Stimulated activated CD4-positive, alpha-beta T cell treated with anti-CD3 and anti-CD28 coated beads, Interleukin-2, amount 100 ng/mL, for 4 hours (primary cell): ENCODE measurements at places on chromosomes 13 and 19.

- no peak for DNase-seq
These were observed 11.7 kb downstream of the RFX2 start for GRCh38 chr19:6098574-6098973.

GRCh38 chr13:58025821-58026220 lies 394.3 kb downstream of the PCDH17 start:
- no peak for DNase-seq

- DNase-seq: no peak
These were observed 10.3 kb downstream of the TBCB start for GRCh38 chr19:36125557-36125956.

GRCh38 chr13:56351041-56351440 lies 789.7 kb upstream of the PRR20A start:
- DNase-seq: no peak

- no peak for DNase-seq
These were observed 261.4 kb upstream of the RXFP2 start for GRCh38 chr13:31477961-31478360.

- peak; percentile 54 for DNase-seq
These were observed 30.7 kb upstream of the ZNF429 start for GRCh38 chr19:21474671-21475181.

GRCh38 chr19:18221815-18222725 lies 4.2 kb downstream of the PDE4C start:
- no peak for DNase-seq

DNA sequence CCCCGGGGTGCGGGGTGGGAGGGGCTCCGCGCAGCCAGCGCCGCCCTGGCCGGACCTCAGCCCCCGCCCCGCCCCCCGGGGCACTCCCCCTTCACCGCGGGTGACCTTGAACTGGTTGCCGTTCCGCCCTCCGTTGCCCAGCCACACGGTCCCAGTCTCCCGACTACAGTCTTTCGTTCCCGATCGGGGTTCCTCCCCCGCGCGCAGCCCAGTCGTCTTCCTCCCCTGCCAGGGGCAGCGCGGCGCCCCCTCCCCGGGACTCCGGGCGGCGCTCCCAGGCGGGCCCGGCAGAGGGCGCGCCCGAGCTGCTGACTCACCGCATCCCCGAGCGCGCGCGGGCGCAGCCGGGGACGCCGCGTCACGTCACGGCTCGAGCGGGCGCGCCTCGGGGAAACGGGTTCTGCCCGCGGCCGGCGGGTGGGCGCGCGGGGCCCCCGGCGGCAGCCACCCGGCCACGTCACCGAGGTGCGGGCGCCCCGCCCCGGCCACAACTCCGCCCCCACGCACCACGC lies 459 bp downstream of the MIDN start:
- DNase-seq: peak; percentile 83

DNA sequence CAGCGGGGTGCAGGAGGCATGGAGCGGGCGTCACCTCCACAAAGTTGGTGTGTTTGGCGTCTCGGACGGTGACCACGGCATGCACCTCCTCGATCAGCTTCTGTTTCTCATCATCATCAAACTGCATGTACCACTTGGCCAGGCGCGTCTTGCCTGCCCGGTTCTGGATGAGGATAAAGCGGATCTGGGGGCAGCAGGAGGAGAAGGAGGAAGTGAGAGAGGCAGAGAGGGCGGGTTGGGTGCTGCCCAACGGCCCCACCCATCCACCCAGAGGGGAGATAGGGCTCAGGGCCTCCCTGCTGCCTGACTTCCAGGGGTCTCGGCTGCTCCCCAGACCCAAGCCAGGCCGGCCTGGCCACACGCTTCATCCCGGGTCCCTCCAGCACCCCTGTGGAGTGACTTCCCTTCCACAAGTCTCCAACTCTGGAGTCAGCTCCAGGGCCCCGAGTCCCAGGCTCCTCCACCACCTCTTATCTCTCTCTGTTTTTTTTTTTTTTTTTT lies 4.6 kb downstream of the AP2S1 start:
- DNase-seq: no peak

DNA sequence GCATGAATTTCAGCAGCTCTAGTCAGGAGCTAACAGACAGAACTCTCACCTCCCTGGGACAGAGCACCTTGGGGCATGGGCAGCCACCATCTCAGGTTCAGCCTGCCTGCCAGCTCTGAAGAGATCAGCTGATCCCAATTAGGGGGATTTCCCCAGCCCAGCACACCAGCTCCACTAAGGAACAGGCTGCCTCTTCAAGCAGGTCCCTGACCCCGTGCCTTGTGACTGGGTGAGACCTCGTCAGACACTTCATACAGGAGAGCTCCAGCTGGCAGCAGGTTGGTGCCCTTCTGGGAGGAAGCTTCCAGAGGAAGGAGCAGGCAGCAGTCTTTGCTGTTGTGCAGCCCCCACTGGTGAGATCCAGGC lies 84.5 kb upstream of the UFM1 start:
- no peak for DNase-seq

DNA sequence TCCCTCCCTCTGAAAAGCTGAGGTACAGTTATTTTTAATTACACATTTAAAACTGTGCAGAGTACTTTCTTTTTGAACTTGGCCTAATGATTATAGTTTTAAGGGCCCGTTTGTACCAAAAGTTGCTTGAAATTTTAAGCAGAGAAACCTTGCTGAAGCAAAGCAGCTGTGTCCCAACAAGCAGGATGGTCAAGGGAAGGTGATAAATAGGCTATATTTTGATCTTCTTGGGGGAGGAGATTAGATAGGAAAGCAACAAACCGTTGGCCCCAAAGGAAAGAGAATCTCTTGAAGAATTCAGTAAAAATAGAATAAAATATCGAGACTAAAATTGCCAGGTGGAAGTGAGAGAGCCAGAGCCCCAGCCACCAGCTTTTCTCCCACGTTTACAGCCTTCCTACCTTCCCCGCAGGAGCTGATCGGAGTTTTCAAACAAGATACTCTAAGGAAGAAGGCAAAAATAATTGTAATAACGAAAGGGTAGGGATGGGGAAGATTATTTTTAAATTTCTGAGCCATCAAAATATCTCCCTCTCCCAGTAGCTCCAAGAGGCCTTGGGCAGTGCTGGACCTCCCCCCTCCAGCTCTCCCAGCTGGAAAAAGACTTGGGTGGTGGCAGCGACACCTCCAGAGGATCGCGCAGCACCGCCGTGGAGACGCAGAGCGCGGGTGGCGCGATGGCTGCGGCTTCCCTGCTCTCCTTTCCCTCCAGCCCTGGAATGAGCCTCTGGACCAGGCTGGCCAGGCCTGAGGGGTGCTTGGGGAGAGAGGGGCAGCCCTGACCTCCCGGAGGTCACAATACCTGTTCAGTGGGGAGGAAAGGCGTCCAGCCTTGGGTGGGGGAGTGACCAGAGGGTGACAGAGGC lies 5.8 kb downstream of the ZIC2 start:
- DNase-seq: no peak

DNA sequence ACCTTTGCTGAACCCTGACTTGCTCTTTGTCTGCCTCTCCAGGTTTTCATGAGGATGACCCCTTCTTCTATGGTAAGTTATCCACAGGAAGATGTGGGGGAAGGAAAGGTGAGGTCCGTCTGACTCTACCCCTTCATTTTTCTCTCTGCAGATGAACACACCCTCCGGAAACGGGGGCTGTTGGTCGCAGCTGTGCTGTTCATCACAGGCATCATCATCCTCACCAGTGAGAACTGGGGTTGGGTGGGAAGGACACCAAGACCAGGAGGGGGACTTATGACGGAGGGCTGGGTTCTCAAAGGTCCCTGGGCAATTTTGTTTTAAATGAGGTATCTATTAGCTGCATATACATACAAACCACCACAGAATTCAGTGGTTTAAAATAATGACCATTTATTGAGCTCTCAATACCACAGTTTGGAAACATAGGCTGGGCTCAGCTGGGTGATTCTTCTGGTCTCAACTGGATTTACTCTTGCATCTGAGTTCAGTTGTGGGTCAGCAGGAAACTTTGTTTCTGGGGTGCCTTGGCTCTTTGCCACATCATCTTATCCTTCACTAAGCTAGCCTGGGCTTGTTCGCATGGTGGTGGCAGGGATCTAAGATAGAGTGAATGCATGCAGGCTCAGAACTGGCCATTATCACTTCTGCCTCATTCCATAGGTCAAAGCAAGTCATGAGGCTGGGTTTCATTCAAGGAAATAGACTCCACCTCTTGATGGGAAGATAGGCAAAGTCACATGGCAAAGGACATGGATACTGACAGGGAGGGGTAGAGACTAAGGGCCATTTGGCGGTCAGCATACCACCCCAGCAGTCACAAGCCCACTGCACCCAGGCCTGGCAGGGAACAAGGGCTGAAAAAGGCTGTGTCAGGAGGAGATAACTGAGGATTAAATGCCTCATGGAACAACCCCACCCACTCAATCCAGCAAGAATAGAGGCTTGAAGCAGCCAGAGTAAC lies 11.8 kb downstream of the FXYD5 start:
- DNase-seq: no peak

- no peak for DNase-seq
These were observed 353.8 kb downstream of the ENOX1 start for GRCh38 chr13:43432958-43433357.

GRCh38 chr13:110676595-110677587 lies 29.0 kb downstream of the CARS2 start:
- DNase-seq: no peak

- no peak for DNase-seq
These were observed 43.6 kb downstream of the PHF11 start for GRCh38 chr13:49539313-49539712.

- no peak for DNase-seq
These were observed 136.7 kb downstream of the SOX1 start for GRCh38 chr13:112203614-112204013.

GRCh38 chr13:100987948-100988347 lies 313.4 kb upstream of the TMTC4 start:
- no peak for DNase-seq

- DNase-seq: no peak
These were observed 94.1 kb downstream of the ATP11A start for GRCh38 chr13:112783978-112784371.

DNA sequence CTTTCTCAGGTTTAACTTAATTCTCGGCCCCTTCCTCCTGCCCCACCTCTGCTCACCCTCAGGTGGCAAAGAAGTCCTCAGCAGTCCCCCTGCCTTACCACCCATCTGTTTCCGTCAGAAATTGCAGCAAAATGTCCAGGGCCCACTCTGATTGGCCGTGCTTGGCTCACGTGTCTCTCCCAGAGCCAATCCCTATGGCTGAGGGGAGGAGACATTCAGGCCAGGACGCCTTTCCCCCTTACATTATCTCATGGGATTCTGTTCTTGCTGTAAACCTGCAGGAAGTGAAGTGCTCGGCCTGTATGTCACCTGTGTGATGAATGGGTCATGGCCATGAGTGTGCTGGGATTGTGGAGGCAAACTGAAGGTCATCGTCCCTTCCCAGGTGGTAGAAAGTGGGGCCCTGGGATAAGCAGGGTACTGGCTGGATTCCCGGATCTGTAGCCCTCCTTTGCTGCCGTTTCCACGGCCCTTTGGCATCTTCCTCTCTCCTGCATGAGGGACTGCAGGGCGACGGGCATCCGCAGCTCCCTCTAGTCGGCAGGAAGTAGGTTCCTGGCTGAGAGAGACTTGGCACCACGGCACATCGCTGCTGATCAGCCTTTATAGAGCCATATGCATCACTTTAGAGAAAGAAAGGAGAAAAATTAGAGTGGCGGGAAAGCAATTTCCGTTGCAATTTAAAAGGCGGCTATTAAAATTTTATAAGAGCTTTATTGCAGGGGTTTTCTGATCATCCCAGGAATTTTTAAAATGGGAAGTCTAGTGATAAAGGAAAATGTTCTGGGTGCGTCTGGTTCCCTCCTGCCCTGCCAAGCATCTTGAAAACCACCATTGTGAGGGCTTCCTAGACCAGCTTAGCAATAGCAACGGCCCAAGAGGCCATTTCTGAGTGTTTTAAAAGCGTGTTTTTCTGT lies 118.2 kb downstream of the SIPA1L3 start:
- no peak for DNase-seq

DNA sequence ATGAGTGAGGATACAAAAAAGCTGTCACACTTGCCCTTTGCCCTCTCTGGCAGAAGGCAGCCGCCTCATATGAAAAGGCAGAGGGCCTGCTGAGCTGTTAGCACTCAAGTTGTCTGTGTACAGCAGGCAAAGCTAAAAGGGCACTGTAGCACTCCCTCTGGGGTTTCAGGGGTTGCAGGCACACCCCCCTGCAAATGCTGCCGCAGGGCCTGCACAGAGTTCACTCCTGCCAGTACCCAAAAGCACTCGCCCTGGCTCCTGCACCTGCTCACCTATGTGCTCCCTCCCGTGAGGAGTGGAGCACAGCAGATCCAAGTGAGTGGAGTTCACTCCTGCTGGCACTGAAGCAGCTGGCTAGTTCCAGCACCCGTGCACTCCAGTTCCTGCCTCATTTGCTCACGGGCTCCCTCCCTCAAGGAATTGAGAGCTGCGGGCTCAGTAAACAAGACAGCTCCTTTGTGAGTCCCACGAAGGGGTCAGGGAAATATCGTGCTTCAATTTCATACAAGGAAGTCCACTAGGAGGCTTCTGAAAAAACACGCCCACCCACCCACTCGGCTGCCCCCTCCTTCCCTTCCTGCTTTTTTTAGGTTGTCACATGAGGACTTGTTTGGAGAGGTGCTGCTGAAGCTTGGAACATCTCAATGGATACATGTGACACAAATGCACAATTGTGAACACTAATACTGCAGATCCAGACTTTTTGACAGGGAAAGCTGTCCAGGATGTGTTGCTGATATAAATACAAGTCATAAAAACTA lies 9.9 kb upstream of the RCBTB2 start:
- DNase-seq: no peak

DNA sequence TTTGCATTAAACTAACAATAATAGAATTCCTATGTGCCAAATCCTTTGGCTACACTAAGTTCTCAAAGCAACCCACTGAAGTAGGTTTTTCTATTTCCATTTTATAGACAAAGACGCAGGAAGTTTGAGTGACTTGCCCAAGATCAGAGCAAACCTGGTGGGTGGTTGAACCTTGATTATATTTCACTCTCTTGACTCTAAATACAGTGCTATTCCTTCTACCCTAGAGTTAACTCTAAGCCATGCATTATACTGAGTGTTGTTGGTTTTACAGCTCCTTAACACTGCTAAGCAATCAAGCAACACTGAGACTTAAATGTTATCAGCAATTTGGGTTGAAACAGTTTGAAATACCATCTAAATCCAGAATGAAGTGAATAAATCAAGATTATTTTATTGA lies 813.6 kb upstream of the GPC6 start:
- no peak for DNase-seq

- DNase-seq: no peak
These were observed 40.8 kb downstream of the CYP2B6 start for GRCh38 chr19:41031916-41032315.

- no peak for DNase-seq
These were observed 17.1 kb downstream of the GPATCH1 start for GRCh38 chr19:33098055-33098534.
